ENCODE measurements at places on chromosomes 1 and 21.

GRCh38 chr1:7609311-7609994 lies 161.6 kb upstream of the VAMP3 start:
- DNase-seq: no peak

GRCh38 chr1:147539122-147539575 lies 2.2 kb upstream of the BCL9 start:
- no peak for DNase-seq

DNA sequence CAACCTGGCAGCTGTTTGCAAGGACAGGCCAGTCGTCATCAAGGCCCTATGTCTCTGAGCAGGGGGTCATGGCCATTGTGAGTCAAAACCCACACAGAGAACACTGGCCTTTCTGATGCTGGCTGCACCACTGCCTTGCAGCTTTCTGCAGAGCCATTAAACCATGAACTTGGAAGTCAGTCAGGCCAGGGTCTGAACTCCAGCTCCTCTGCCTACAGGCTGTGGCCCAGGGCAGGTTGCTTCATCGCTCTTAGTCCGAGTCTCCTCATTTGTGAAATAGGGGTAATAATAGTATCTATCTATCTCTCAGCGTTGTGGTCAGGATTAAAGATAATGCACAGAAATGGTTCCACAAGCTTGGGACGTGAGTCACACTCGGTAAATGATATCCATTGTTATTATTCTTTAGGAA lies 35.8 kb upstream of the HIVEP3 start:
- DNase-seq: no peak

DNA sequence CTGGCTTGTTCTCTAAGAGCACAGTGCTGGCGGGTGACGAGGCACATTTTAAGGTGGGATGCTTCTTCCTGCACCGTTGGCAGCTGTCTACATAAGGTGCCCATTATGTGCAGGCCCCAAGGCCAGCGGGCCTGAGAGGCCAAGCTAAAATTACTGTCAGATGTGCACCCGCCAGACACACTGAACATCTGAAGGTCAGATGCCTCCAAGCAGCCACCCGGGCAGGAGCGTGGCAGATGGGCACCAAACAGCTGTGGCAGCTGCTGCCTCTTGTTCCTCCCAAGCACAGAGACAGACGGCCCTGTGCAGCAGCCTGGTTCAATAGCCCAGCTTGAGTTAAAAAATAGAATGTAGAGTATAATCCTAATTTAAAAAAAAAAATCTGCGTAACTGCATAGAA lies 211.9 kb upstream of the EDN2 start:
- no peak for DNase-seq

- DNase-seq: peak; percentile 68
Measured at GRCh38 chr1:160548960-160549664, 26.1 kb upstream of the SLAMF6 start.

GRCh38 chr1:109249654-109250401 lies 489 bp downstream of the CELSR2 start:
- no peak for DNase-seq

GRCh38 chr21:40753756-40754155 lies 93.2 kb downstream of the DSCAM start:
- no peak for DNase-seq

DNA sequence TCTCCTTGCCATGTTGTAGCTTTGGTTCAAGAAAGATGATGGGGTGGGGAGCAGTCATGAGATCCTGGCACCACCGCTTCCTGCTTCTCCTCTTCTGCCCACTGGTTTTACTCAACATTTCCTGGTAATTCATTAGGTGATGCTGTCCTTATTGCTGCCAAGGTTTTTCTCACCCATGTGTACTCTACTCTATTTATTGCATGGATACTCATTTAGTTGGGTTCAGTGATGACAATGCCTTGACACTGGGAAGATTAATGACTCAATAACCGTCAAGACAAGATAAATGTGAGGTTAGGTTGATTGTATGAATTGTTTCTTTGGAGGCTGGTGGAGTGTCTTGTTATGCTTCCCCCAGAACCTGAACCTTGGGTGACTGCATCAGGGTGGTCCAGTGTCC lies 484.2 kb downstream of the SIPA1L2 start:
- no peak for DNase-seq

GRCh38 chr1:208203127-208203847 lies 40.9 kb downstream of the PLXNA2 start:
- no peak for DNase-seq

DNA sequence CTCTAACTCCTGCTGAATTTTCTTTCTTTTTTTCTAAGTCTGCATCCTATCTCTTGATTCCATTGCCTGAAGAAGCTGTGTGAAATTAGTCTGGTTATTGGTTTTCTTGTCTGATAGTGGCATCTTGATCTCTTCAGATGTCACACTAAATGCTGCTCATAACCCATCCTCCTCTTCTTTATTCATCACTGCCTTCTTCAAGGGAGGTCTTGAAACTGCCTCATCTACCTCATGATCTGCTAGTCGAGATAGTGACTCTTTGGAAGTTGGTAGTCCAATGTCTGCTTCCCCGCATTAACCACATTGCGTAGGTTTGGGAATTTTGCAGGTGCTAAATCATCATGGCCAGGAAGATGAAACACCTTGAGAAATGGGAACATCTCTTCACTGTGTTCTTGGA lies 15.7 kb downstream of the DYRK3 start:
- no peak for DNase-seq

DNA sequence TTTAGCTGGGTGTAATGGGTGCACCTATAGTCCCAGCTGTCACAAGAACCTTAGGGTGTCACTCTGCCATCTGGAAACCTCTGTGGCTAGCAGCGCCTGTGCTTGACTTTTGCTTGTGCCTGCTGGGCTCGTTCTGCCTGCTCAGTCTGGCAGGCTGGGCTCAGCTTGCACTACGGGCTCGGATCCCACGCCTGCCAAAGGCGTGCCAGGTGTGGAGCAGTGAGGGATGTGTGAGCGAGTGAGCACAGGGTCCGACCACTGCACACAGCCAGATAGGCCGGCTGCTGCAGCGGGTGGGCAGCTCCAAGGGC lies 2.8 kb upstream of the LSM10 start:
- no peak for DNase-seq

DNA sequence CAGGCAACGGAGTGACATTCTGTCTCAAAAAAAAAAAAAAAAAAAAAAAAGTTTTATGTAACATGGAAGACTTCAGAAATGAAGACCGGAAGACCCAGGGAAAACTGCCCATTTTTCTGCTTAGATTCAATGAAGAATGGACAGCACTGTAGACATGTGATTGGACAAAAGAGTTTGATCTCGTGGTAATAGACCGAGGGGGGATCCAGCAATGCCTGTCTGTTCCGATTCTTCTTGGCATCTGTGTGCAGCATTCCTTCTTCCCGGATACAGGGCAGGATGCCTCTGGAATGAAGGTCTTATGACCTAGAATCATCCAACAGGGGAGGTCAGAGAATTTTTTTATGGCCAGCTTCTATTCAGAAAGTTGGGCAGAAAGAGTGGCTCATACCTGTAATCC lies 5.6 kb upstream of the LYST start:
- DNase-seq: no peak

DNA sequence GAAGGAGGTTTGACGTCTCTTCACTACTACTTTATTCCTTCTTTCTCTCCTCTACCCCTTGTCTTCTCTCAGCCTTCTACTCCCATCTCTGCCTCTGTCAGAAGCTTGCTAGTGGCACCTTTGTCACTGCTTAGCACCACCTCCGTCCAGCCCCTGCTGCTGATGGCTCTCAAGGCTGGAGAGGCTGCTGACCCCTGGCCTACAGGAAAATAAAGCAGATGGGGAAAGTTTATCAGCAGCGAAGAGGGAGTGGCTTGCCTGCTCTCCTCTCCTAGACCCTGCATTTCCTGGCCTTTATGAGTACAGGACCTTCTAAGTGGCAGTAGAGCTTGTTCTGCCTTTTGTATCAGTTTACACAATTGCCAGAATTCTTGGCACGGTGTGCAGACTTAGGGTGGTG lies 27.0 kb downstream of the PROX1 start:
- no peak for DNase-seq

- DNase-seq: no peak
Measured at GRCh38 chr1:226403201-226404034, 4.5 kb downstream of the PARP1 start.

DNA sequence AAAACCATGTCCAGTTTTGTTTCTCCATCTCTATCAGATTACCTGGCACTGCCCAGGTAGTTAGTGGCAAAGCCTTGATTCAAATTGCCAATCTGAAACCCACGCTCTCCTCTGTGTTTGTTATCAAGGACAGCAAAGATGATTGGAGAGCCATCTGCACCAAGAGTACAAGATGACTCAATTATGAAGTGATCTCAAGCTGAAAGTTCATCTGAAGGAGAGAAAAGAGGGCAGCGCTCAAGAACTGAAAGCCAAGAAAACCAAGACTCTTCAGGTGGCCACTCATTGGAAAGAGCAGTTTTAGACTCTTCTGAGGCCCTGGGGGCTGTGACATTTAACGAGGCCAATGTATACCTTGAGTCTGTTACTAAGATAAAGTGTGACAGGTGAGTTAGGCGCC lies 13.8 kb downstream of the RXRG start:
- DNase-seq: no peak

DNA sequence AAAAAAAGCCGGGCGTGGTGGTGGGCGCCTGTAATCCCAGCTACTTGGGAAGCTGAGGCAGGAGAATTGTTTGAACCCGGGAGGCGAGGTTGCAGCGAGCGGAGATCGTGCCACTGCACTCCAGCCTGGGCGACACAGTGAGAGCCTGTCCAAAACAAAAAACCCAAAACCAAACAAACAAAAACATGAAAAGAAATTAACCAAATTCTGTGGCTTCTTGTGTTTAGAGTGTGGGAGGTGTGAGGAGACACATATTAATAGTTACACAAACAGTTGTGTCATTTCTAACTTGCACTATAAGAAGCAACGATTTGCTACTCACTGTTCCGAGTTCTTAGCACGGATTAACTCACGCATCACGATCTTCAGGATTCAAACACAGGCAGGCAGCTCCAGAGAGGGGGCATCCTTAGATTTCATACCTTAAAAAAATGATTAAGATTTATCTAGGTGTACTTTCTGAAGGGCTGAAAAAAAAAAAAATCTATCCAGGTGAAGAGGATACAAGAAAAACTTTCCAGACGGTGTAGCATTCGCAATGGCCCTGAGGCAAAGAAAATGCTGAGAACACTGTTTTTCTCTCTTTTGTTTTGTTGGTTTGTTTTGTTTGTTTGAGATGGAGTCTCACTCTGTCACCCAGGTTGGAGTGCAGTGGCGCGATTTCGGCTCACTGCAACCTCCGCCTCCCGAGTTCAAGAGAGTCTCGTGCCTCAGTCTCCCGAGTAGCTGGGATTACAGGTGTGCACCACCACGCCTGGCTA lies 713 bp upstream of the HMGCL start:
- DNase-seq: no peak

DNA sequence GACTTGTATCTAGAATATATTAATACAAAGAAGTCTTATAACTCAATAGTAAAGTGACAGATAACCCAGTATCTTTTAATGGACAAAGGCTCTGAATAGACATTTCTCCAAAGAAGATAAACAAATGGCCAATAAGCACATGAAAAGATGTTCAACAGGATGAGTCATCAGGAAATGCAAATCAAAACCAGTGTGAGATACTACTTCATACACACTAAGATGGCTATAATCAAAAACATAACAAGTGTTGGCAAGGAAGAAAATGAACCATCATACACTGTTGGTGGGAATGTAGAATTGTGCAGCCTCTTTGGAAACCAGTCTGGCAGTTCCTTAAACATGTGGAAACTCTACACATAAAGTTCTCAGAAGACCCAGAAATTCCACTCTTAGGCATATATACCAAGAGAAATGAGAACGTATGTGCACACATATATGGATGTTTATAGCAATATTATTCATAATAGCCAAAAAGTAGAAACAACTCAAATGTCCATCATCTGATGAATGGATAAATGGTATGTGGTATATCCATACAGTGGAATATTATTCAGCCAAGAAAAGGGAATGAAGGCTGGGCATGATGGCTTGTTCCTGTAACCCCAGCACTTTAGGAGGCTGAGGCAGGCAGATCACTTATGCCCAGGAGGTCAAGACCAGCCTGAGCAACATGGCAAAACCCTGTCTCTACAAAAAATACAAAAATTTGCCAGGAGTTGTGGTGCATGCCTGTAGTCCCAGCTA lies 9.9 kb upstream of the MPL start:
- no peak for DNase-seq

GRCh38 chr1:94898491-94899385 lies 28.2 kb downstream of the CNN3 start:
- DNase-seq: no peak

GRCh38 chr1:15329104-15329820 lies 80.4 kb upstream of the EFHD2 start:
- DNase-seq: no peak

Data from stimulated activated naive B cell treated with anti-CD40 and anti-IgM and Interleukin-4, amounts not matched to agents 10 μg/mL and 1 μg/mL and 100 μg/mL, for 72 hours (primary cell).